ENCODE measurements at places on chromosomes 7 and 10. TPM values are rescaled to one million over a fixed set of nuclear protein-coding genes. Genes with fewer than 3 reads are reported as not detected.

The MBL2 gene
- not detected for total RNA-seq

The CPED1 gene
- total RNA-seq: not detected

The UROS gene
- 46.9 TPM for total RNA-seq

The SAP25 gene
- 11.8 TPM for total RNA-seq
